ENCODE measurements at places on chromosomes 7 and 10. TPM values are rescaled to one million over a fixed set of nuclear protein-coding genes. Genes with fewer than 3 reads are reported as not detected.

The GRB10 gene
- polyA plus RNA-seq, result 43.5 TPM

The CPN1 gene
- polyA plus RNA-seq, result 3.2 TPM

The WDFY4 gene
- 3.2 TPM for polyA plus RNA-seq

The OPN4 gene
- not detected for polyA plus RNA-seq

The REEP3 gene
- polyA plus RNA-seq, result 39.0 TPM

The TACC2 gene
- polyA plus RNA-seq, result 42.0 TPM

The LDB3 gene
- polyA plus RNA-seq, result 1.2 TPM

The MAD1L1 gene
- 26.3 TPM for polyA plus RNA-seq

The PRSS2 gene
- not detected for polyA plus RNA-seq

The GRM3 gene
- polyA plus RNA-seq, result 0.28 TPM

Data from renal cortex interstitium (tissue), 15 donors.